Eye (tissue), 1 donor: ENCODE measurements at places on chromosomes 6 and 20.

GRCh38 chr6:6315660-6316059 is 4.8 kb downstream of the F13A1 start:
- DNase-seq = peak; percentile 81

DNA sequence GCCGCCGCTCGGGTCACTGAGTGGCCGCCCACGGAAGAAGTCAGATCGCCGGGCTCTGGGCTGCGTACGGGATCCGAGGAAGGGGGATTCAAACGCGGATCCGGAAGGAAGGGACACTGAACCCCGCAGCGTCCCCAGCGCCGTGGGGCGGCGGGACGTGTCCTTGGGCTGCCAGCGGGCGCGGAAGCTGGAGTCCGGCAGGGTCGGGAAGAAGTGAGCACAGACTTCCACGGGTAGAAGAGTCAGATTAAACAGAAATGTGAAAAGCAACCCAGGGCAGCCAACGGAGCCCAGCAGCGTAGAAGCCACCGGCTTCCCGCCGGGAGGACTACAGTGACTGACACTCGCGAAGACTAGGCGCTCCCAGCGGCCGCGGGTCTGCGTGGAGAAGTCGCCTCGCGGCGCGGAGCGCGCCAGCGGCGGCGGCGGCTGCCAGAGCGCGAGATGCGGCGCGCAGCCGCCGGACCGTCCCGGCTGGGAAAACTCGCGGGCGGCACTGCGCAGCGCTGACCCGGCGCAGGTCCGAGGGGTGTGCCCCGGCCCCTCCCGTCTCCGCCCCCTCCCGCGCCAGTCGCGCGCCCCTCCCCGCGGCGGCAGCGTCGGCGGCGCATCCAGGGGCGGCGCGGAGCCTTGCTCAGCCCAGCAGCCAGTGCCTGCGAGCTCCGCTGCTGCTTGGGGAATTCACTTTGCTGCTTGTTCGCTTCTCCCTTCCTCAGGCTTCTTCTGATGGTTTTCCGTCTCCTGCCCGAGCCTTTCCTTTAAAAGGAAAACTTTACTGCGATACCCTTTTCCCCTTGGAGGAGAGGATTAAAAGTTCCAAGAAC is at the start of gene SAMD5:
TSS of gene SAMD5 (plus strand) at position 649 of the 824 bp plus-strand sequence. CDS start 239 bp downstream, outside the sequence.
- peak; percentile 86 for DNase-seq

DNA sequence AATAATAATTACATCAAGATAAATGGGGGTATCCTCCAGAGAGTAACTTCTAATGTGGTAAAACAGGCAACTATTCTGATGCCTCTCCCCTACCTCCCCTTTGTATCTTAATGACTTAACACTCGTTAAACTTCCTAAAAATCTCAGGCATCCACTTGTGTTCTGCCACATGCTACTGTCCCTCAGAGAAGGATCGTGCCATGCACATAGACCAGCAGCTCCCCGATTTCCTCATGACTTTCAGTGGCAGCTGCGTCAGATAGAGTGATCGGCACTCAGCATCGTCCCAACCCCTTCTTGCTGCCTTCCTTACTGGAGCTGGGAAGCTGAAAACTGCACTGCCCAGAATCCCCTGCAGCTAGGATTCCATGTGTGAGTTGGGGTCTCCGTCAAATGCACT is 32.1 kb downstream of the RIPOR2 start:
- DNase-seq = no peak

DNA sequence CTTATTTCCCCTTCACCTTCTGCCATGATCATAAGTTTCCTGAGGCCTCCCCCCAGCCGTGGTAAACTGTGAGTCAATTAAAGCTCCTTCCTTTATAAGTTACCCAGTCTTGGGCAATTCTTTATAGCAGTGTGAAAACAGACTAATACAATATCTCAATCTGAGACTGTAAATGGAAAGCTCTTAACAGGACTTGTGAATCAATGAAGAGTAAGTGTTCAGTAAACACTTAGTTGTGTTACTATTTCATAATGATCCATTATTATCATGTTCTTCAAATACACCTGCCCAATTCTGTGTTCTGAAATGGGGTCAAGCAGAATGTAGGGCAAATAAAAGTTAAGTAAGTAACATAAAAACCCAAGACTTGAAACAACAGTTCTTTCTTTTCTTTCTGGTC is 266.2 kb downstream of the TENT5A start:
- no peak for DNase-seq

- DNase-seq = no peak
Measured at GRCh38 chr6:155382338-155382685, 68.0 kb upstream of the TFB1M start.

GRCh38 chr6:141123497-141123896 is 1009.2 kb upstream of the GJE1 start:
- DNase-seq = no peak

DNA sequence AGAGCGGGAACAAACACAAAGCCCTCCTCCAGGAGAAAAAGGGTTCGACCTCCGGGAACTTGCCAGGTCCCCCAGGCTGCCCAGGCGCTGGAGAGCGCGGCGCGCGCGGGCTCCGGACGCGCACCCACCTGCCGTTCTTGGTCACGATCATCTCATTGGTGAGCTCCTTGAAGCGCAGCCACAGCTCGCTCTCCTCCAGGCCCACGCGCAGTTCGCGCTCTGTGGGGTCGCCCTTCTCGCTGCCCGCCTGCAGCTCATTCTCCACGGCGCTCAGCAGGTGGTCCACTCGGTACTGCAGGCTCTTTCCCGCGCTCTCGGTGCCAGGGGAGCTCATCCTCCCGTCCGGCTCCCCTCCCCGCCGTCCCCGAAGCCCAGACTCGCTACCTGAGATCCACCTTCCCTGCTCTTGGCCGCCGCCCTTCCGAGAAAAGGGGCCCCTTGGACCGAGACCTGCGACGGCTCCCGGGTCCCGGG is 356 bp downstream of the TBXT start:
- peak; percentile 48 for DNase-seq

- DNase-seq = no peak
Measured at GRCh38 chr6:71203206-71203605, 85.4 kb upstream of the OGFRL1 start.

DNA sequence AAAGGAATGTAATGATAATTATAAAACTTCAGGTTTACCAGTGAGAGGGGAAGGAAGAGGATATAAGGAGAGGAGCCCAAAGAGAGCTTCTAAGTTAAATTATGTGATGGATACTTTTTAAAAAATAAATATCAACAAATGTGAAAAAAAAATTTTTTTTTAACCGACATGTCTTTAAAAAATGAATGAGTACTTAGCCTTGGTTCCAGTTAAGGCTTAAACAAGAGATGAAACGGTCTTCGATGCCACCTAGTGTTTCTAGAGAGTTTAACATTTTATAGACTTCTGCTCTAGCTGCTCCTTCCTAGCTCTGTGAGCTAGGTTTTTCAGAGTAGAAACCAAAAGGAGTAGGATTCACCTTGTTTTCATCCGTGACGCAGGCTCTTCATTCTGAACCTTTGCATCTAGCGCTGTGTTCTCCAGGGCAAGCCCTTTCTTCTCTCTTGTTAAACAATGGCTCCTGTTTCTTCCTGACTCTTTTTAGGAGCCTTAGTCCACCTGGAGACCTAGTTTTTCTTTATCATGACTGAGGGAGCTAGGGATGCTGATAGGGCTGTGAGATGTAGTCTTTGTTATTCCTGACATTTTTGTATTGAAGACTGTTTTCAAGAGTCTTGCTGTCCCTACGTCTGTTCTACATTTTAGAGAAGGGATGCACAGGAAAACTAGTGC is 42.4 kb upstream of the GNRH2 start:
- peak; percentile 63 for DNase-seq

DNA sequence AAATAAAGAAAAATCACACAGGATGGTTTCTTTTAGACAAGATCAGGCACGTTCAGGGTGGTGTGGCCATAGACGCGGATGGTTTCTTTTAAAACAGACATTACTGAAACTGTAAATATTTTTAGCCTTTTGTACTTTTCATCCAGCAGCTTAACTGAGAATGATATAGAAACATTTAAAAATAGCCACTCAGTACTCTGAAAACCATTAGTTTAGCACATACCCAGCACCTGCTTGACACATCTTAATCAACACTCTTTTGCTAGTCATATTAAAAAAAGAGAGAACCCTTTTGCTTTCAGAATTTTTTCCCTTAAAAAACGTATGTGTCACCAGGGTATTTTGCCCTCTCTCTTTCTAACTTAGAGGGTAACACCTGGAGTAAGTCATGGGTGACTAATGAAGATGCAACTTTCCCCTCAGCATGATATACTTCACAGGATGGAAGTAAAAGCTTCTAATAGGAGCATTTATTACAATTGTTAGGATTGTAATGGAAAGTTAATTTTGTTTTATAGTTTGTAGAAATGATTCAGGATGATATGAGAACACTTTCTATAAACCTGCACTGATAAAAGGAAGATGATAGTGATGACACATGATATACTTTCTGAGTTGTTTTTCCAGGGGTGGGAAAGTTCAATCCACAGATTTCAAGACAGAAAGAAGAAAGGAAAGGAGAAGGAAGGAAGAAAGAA is 45.2 kb downstream of the BACH2 start:
- DNase-seq = no peak

DNA sequence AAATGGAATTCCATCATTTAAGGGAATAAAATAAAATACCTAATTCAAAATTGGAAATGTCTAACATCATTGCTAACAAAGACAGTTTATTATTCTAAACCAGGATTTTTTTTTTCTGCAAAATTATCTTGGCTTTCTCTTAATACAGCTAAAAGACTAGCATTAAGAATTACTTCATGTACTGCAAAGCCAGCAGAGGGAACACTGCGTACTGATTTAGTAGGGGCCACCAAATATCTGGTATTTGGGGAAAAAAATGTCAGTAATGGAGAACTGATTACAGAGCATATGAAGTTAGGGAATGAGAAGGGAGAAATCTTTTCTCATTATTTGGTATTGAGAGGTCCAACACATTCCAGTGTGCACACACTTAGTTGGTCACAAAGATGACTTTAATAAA is 3.2 kb upstream of the SOX4 start:
- peak; percentile 33 for DNase-seq

GRCh38 chr20:3922223-3922982 is 33.2 kb downstream of the PANK2 start:
- no peak for DNase-seq

DNA sequence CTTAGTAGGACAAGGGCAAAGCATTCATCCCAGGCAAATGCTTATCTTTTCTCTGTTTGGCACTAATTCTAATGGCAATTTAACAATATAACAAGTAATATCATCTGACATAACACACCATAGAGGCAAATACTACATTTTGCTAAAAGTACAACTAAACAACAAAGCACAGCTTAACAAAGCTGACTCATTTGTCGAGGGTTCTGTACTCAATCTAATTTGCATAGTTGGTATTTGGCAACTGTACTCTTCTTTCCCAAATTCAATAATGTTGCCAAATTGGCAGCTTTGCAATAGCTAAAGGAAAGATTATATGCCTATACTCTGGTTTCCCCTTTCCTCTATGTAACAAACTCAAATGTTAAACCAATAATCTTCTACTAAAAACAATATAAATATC is 461.0 kb downstream of the PKHD1 start:
- no peak for DNase-seq

GRCh38 chr6:90003069-90003795 is 109.0 kb downstream of the GJA10 start:
- no peak for DNase-seq

- no peak for DNase-seq
Measured at GRCh38 chr20:61303217-61303616, 51.2 kb downstream of the CDH4 start.

GRCh38 chr6:3327403-3327802 is 68.7 kb downstream of the PSMG4 start:
- no peak for DNase-seq

- DNase-seq = peak; percentile 83
Measured at GRCh38 chr6:155313602-155314091, 637 bp downstream of the TFB1M start.

GRCh38 chr6:37338745-37339255 is 15.0 kb upstream of the RNF8 start:
- no peak for DNase-seq

DNA sequence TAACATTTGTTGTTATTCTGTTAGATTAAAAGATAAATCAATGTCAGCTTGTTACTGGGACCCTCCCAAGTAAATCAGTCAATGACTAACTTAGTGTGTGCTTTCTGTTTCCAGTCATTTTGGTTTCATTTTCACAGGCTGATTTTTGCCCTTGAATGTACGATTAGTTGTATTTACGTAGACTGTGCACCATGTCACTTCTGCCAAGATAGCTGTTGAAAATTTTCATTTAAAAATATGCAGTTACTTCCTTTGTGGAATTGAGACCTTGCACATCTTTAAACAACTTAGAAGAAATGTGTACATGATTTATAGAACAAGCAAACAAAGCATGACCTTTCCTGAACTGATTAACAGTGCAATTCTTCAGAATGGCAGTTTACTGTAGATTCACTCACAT is 944.8 kb upstream of the CITED2 start:
- DNase-seq = peak; percentile 7

- peak; percentile 69 for DNase-seq
Measured at GRCh38 chr20:56171087-56172012, 77.2 kb upstream of the MC3R start.

DNA sequence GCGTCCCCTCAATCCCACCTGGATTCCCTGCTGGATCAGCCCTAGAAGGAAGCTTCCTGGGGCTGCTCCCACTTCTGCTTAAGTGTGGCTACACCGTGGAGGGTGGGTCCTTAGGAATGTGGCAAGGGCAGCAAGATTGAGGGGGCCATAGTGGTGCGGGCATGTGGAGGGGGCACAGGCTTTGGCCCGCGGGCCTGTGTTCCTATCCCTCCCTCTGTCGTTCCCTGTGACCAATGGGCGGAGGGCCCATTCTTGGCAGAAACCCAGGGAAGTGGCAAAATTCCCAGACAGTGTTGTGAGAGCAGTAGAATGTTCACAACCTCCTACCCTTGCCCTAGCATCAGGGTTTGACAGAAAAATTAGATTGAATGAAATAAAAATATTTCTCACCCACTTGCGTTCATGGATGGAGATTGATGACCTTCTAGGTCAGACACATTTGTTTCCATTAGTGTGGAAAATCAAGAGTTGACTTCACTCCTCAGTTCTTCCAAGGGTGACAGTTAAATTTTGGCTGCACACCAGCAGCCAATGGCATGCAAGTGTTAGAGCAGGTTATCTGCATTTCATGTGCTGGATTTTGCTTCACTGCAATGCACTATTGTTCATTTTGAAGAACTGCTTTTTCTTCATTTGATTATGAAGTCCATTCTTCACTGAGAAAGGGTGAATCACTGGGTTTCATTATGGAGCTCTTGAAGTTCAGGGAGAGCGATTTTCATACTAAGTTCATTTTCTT is 49.3 kb upstream of the AHI1 start:
- DNase-seq = no peak

DNA sequence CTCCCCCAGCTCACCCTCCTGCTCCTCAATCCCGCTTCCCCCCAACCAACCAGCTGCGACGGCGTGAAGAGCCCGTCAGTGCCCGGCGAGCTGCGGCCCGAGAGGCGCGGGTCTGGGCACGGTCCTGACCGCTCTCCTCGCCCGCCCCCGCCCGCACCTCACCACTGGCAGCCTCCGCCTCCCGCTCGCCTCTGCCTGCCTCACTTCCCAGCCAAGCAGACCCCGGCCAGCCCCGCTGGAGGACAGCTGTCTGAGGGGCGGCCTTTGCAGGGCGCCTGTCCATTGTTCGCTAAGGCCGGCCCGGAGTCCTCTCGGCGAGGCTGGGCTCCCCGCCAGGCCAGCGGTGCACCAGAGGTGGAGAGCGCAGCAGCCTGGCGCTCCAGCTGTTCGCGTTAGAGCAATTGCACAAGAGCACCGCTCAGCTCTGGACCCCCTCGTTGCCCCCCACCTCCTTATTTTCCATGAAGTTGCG is 1.3 kb downstream of the SOBP start:
- DNase-seq = peak; percentile 84

GRCh38 chr6:122555561-122555960 is 54.6 kb upstream of the PKIB start:
- no peak for DNase-seq
